ENCODE measurements at places on chromosomes 6 and 20. TPM values are rescaled to one million over a fixed set of nuclear protein-coding genes. Genes with fewer than 3 reads are reported as not detected.

GRCh38 chr20:48165401-48165685 is 380.1 kb upstream of the SULF2 start:
- no peak for DNase-seq

- no peak for DNase-seq
Observed at GRCh38 chr20:46767127-46767761, 57.8 kb downstream of the SLC2A10 start.

- DNase-seq, result peak; percentile 38
Observed at GRCh38 chr6:124069230-124069950, 265.7 kb downstream of the NKAIN2 start.

The CST9L gene
- not detected for total RNA-seq

- peak; percentile 51 for DNase-seq
Observed at GRCh38 chr6:53979468-53980067, 131.7 kb upstream of the MLIP start.

DNA sequence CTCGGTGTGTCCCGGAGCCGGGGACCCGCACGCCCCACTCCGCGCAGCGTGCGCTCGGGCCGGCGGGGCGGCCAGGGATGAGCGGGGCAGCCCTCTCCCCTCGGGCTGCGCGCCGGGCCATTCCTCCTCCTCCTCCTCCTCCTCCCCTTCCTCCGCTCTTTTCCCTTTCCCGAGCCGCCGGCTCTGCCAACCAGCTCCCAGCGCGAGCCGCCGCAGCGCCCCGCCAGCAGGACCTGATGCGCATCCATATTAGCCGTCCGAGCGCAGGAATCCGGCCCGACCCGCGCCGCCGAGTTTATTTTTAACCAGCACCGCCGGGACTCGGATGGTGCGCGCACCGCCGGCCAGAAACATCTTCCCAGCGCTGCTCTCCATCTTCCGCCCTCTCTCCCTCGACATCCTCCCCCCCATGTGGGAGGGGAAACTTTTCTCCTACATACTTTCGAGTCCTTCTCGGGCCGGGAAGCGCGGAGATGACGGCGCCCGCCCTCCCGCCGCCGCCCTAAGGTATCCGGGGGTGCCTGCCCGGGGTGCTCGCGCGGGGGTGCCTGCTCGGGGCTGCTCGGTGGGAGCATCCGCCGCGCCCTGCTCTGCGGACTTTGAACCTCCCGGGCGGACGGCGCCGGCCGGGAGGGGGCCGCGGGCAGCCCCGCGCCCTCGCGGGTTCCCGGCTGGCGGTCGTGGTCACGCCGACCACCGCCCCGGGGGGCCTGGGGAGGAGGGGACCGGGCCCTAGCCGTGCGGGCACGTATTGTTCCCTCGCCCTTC is 619 bp downstream of the RREB1 start:
- DNase-seq, result peak; percentile 83

The ADGRG6 gene
- total RNA-seq, result 12.1 TPM

- DNase-seq, result no peak
Observed at GRCh38 chr20:8310618-8311017, 178.6 kb downstream of the PLCB1 start.

The C4A gene
- 13.0 TPM for total RNA-seq

GRCh38 chr20:32832664-32833063 is 12.9 kb downstream of the MAPRE1 start:
- no peak for DNase-seq

DNA sequence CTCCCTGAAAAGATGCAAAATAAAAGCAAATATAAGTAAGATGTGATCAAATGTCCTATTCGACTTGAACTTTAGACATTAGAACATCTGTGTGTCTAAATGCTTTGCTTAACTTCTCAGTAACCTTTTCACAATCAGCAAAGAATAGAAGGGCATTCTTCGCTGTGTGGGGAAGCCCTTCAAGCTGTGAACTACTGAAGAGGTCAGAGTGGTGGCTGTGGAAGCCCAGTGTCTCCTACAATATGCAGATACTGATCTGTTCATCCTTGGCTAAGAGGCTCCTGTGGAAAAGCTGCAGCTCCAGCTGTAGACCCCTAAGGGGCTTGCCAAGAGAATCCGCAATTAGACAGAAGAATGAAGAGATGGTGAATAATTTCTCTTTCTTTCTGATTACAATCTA is 400.3 kb upstream of the SASH1 start:
- DNase-seq, result no peak

The SLC17A3 gene
- total RNA-seq, result not detected

DNA sequence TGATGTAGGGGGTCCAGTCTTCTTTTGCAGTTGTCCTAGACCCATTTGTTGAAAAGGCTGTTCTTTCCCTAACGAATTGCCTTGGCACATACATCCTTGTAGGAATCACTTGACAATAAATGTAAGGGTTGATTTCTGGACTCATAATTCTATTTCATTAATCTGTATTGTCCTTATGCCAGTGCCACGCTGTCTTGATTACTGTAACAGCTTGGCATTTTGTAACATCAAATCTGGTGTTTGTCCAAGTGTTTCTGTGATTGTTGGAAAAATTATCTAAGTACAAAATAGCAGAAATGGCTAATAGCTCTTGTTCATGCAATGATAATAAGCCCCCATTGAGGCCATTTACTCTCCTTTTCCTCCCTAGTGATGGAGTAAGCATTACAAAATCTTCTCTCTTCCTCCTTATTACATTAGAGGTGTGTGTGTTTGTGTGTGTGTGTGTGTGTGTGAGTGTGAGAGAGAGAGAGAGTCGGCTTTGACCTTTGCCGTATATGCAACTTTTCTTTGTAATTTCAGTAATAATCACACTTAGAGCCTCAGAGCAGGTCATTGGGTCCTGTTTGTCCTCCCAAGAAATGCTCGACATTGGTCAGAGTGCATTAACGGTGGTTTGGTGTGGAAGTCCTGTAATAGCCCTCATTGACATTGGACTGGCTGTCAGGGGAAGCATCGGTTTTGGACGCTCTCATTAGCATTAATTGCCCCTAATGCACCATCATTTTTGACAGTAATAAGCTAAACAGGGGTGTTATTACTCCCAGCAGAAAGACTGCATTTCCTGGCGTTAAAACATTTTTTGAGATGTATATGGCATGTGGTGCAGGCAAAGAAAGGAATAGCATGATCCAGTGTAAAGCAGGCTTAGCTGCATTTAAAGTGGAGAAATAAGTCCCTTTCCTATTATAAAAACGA is 40.7 kb upstream of the MROH8 start:
- no peak for DNase-seq

The GATA5 gene
- total RNA-seq, result not detected

- DNase-seq, result peak; percentile 52
Observed at GRCh38 chr20:5674176-5674660, 76.0 kb upstream of the SHLD1 start.

DNA sequence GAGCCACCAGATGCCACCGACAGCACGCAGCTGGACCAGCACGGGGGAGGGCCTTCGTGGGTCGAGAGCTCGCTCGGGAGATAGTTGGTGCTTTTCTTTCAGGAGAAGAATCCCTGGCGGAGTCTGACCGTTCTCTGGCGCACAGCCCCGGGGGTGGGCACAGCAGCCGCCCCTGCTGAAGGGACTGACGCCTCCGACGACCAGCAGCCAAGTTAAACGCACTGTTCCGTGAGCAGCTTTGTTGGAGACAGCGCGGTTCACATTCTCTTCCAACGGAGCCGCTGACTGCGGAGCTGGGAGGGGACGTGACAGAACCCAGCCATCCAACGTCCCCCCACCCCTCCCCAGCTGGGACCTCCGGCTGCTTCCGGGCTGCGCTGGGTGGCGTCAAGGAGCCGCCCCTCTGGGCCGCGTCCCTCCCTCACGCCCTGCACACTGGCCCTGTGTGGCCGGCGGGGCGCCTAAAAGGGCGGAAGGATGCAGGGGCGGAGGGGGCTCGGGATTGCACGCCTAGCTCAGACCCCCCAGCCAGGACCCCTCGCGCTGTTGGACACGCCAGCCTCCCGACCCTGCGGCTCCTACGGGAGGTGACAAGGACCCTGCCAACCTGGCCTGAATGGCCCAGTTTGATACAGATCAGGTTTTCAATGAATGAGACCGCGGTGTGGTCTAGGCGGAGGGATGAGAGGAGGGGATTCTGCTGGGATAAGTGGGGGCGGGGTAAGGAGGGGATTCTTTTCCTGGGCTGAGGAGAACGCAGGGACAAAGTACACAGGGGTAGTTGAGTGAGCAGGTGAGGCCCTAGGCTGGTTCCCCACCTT is 36.4 kb upstream of the KHDC1 start:
- peak; percentile 55 for DNase-seq
